ENCODE measurements at places on chromosomes 5 and 9.

- no peak for DNase-seq
Measured at GRCh38 chr5:140672455-140673186, 755 bp downstream of the DND1 start.

DNA sequence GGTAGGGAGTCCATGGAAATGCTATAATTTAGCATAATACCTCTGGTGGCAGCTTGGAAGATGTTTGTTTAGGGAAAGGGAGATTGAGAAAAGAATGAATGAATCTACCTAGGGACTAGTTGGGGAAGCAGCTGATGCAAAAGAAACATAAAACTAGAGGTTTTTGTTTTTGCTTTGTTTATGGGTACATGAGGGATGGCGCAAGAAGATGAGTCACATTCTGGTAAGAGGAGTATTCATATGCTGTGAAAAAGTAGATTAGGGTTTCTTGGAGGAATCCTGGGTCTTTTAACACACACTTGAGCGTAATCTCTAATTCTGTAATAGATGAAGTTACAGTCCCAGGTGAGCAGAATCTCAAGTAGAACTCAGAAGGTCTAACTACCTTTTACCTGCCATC, 17.1 kb downstream of the C9orf43 start:
- no peak for DNase-seq

- no peak for DNase-seq
Measured at GRCh38 chr5:72093824-72094223, 13.5 kb upstream of the MAP1B start.

GRCh38 chr9:9998491-9999287, 614.1 kb downstream of the PTPRD start:
- peak; percentile 0 for DNase-seq

- DNase-seq: no peak
Measured at GRCh38 chr5:53416144-53416738, 64.2 kb upstream of the FST start.

DNA sequence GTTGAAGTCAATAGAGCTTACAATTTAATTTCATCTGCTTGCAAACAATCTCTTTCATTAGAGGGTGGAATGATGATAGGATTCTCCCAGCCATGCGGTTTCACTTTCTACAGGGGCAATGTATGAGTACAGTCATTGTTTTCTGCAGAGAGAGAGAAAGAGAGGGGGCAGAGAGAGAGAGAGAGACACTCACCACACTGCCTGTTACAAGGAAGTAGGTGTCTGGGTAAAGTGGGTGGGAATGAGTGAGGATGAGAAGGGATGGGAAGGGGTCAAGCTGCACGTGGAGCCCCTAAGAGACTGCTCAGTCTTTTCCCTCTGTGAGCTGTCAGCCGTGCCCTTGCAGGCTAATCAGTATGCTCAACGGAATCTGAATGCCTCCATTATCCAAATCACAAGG, 454.3 kb downstream of the KDM4C start:
- DNase-seq: no peak

- DNase-seq: no peak
Measured at GRCh38 chr5:149217096-149217802, 54.4 kb upstream of the AFAP1L1 start.

GRCh38 chr9:138098908-138099791, 221.6 kb downstream of the CACNA1B start:
- DNase-seq: no peak

DNA sequence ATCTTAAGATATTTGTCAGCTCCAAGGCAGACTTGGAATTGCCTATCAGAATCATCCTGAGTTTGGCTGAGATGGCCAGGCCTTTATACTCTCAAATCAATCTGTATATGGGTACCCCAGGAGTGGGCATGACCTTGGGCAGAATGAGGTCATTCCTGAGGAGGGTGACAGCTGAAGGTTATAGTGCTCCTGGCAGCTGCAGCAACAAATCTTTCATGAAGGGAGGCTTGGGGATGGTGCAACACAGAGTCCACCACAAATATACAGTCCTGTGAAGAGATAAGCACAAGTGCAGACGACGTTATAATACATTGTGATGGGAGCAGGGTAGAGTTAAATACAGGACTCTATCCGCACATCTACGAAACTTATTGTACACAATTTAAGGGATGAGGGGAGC, 21.1 kb upstream of the TRIO start:
- DNase-seq: no peak

GRCh38 chr9:76969716-76970115, 49.7 kb upstream of the FOXB2 start:
- DNase-seq: no peak

GRCh38 chr5:112388074-112388473, 31.0 kb downstream of the EPB41L4A start:
- DNase-seq: no peak

DNA sequence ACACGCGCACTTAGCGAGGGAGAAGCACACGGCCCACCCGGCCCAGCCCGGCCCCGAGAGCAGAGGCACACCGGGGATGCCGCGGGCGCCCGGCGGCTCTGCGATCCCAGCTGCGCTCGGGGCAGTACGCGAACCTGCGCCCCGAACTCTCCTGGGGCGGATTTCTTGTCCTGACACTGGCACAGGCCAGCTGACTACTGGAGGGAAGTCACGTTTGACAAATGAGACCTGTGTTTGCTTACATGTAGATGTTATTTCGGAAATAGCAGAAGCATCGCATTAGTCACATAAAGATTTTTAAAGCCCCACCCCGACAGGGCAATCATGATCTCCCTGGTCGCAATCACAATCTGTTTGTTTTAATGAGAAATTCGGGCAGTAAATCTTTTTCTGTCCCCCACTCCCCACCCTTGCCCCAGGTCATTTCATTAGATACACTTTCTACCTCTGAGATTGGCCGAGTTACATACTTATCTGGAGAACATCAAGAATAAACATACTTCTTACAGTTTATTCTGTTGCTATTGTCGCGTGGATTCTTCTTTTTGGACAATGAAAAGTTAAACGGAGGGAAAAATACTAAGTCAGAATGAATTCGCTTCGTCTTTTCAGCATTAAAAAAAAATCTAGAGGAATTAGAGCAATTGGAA, 518.9 kb downstream of the CTNND2 start:
- DNase-seq: no peak

- DNase-seq: peak; percentile 73
Measured at GRCh38 chr9:134325813-134326723, at the start of gene RXRA. TSS of gene RXRA (plus strand) at chr9:134326455. CDS start at chr9:134326632, 177 bp downstream.

DNA sequence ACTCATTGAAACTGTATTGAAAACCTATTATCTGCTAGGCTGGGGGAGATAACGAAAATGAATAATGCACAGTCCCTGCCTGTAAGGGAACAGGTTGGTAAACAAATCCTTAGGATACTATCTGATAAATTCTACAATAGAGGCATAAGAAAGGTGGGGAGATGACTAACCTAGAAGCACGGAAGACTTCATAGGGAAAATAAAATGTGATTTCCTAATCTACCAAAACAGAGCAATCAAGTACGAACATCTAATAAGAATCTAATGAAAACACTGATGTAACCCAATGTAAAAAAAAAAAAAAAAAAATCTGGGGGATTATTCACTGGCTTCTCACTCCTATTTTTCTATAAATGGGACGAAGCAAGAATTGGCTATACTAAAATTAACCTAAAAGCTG, 124.4 kb downstream of the SLF1 start:
- no peak for DNase-seq

DNA sequence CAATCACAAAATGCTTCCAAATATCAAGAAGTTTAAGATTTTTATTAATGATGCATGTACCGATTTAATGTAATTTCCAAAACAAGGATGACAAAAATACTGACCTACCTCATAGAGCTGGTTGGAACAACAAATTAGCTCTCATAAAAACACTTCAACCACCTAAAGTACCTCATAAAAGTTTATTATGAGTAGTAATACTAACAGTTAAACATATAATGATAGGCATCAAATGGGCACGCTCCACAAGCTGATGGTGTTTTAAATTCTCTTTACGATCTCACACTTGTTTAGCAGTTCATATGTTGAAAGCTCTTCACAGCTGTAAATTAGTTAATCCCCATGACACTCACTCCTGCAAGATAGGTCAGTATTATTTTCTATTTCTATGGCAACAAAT, 150.0 kb upstream of the KIF2A start:
- no peak for DNase-seq

DNA sequence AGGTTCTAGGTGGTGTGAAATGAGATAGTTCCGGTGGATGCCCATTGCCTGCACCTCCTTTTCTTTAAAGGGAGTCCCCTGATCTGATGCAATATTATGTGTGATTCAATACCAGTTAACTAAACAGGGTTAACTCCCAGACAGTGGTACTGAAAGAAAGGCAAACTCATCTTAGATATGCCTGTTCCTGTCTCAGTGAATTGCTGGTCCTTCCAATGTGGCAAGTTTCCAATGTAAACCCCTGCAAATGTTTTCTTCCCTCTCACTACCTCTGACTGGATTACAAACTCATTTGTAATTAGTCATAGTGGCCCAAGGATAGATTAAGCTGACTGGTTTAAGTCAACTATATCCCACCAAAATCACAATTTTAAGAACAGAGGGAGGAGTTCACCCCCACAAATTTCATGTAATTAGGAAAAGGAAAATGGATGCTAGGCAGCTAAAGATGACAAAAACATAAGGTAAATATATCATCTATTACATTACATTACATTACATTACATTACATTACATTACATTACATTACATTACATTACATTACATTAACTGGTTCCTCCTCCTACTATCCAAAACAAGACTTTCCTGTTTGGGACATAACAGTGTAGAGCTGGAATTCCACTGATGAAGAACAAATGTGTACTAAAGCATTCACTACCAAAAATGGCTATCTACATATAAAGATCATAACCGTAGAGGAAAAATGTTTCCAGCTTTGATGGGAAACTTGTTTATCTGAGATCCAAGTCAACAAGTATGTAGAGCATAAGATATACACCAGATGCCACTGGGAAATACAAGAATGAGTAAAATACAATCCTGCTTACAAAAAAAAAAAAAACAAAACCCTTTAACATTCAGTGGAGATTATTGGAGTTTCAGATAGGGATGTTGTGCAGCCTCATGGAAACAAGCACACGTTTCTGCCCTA, 121.5 kb upstream of the SNX2 start:
- no peak for DNase-seq

- DNase-seq: no peak
Measured at GRCh38 chr5:59790376-59790775, 103.2 kb downstream of the PDE4D start.

GRCh38 chr9:137046088-137046787, at the start of gene NPDC1:
TSS of gene NPDC1 (minus strand) at chr9:137046177. CDS start at chr9:137045989, 188 bp downstream.
- peak; percentile 90 for DNase-seq

DNA sequence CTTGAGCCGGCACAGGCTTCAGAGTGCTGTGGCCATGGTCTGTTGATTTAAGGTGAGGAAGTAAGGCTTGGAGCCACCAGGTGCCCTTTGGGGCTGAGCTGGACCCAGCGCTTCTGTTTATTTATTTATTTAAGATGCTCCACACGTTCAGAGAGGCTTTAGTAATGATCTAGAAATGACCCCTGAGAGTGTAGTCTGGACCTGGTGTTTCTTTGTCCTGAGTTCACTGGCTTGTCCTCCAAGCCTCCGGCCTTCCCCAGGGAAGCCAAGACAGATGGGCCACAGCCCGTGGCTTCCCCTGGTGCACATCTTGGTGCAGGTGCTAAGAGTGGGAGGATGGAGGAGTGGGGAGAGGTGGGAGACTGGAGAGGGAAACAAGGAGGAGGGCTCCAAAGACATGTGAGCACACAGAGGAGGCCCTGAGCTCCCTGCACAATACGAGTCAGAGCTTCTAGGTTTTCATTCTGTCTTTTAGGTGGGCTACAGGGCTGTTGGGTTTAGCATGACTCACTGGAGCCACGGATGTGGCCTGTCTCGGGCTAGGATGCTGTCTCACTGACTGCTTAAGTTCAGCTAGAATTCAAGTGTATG, 56.9 kb downstream of the AHRR start:
- DNase-seq: no peak

GRCh38 chr9:109619310-109619709, 121.2 kb upstream of the PTPN3 start:
- no peak for DNase-seq

DNA sequence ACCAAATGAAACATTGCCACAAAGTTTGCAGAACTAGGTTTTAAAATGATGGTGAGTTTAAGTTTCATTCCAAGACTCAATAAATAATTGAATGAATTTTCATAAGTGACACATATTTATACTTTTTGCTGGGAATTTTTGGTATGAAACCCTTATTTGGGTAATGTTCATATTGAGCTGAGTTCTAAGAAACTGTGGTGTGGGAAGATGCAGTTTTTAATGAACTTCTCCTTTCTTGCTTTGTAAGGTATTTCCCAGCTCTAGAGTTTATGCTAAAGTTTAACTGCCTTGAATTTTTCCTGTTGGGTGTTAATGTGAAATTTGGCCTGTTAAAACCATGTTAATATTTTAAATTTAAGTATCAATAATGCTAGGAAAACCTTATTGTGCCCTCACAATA, 15.1 kb downstream of the RABGAP1 start:
- no peak for DNase-seq

DNA sequence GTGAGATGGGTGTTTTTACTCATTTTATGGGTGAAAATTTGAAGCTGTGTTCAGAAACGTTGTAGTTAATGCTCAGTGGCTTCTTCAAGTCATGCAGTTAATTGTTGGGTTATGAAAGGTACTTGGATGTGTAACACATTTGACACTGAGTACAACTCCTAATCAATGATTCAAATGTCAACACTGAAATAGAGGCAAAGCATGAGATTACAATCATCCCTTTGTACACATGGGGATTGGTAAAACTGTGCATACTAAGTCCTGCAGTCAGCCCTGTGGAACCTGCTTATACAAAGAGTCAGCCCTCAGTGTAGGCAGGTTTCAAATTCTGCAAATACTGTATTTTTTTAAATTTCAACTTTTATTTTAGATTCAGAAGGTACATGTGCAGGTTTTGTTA, 3.3 kb downstream of the ABLIM3 start:
- no peak for DNase-seq

DNA sequence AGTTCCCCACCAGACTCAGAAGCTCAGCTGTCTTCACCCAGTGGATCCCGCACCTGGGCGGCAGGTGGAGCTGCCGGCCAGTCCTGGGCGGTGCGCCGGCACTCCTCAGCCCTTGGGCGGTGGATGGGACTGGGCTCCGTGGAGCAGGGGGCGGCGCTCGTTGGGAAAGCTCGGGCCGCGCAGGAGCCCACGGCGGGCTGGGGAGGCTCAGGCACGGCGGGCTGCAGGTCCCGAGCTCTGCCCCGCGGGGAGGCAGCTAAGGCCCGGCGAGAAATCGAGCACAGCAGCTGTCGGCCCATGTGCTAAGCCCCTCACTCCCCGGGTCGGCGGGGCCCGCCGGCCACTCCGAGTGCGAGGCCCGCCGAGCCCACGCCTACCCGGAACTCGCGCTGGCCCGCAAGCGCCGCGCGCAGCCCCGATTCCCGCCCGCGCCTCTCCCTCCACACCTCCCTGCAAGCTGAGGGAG, 560.0 kb downstream of the BRINP1 start:
- DNase-seq: no peak

- no peak for DNase-seq
Measured at GRCh38 chr5:154228696-154229095, 38.2 kb downstream of the GALNT10 start.
